ENCODE measurements at places on chromosomes 1 and 21.

DNA sequence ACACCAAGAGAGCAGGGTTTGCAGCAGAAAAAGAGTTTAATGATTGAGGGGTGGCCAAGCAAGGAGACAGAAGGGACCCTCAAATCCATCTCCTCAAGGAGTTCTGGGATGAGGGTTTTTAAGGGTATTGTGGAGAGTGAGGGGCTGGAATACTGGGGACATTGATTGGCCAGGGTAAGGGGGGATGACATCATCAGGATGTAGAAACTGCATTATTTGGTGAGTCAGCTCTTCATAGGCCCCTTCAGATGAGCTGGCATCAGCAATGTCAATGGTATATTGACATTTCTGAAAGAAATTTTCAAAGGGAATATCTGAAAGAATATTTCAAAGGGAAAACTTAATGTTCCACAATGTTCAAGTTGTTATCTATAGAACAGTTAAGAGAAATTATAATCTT lies 168.1 kb upstream of the SNX7 start:
- no peak for DNase-seq

GRCh38 chr1:231284441-231284840 lies 43.4 kb downstream of the GNPAT start:
- DNase-seq = no peak

GRCh38 chr21:44429894-44430293 lies 25.4 kb upstream of the LRRC3 start:
- no peak for DNase-seq

- DNase-seq = no peak
These were observed 18.0 kb upstream of the LRRC8D start for GRCh38 chr1:89802841-89803240.

GRCh38 chr1:155188268-155188667 lies 14.6 kb downstream of the TRIM46 start:
- DNase-seq = no peak

DNA sequence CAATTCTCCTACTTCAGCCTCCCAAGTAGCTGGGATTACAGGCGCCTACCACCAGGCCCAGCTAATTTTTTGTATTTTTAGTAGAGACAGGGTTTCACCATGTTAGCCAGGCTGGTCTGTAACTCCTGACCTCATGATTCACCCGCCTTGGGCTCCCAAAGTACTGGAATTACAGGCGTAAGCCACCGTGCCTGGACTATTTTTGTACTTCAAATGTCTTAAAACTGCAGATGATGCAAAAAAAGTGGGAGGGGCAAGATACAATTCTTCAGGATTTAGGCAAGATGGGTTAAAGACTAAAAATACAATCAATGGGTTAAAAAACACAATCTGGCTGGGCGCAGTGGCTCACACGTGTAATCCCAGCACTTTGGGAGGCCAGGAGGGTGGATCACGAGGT lies 4.7 kb downstream of the SCAF4 start:
- DNase-seq = no peak

GRCh38 chr21:25428537-25428936 lies 178.7 kb downstream of the MRPL39 start:
- DNase-seq = no peak

- DNase-seq = no peak
These were observed 20.7 kb upstream of the CYYR1 start for GRCh38 chr21:26593800-26594199.

- DNase-seq = no peak
These were observed 133.2 kb downstream of the TGFB2 start for GRCh38 chr1:218478336-218478735.

- no peak for DNase-seq
These were observed 61.0 kb downstream of the HMCN1 start for GRCh38 chr1:185795181-185795580.

DNA sequence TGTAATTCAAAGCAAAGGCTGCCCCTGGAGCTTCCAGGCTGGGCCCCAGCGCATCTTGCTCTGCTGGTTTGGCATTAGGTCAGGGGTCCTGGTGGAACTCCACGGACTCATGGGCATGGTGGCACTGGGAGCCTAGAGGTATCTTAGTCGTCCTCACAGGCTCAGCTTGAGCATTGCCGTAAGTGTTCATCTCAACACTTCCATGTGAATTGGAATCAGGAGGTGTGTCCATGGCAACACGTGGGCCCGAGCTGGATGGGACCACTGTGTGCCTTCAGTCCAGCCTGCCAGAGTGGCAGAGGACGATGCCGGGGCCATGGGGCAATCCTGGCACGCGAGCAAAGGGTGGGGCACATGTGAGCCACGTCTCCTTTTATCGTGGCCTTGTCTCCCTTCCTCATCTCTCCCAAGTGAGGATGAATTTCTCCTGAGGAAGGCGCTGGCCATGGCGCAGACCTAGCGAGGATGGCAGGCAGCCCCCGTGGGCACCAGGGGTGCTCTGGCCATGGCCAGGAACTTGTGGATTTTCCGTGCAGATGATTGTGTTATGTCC lies 47.0 kb downstream of the AGPAT3 start:
- DNase-seq = no peak

- DNase-seq = no peak
These were observed 28.3 kb downstream of the CD160 start for GRCh38 chr1:145747398-145748247.

- no peak for DNase-seq
These were observed 45.2 kb downstream of the RPS6KA1 start for GRCh38 chr1:26574719-26575251.

DNA sequence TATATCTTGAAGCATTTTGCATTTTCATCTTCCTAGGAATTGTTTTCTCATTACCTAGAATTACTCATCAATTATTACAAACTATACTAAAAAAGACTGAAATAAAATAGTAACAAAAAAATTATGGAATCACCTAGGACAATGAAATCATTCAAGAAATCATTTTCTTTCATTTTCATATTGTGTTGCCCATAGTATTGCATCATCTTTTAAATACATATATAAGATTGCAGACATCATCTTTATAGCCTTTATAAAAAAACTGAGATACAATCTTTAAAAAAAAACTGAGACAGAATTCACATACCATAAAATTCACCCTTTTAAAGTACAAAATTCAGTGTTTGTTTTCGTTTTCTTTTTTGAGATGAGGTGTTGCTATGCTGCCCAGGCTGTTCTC lies 29.6 kb downstream of the GDAP2 start:
- no peak for DNase-seq

DNA sequence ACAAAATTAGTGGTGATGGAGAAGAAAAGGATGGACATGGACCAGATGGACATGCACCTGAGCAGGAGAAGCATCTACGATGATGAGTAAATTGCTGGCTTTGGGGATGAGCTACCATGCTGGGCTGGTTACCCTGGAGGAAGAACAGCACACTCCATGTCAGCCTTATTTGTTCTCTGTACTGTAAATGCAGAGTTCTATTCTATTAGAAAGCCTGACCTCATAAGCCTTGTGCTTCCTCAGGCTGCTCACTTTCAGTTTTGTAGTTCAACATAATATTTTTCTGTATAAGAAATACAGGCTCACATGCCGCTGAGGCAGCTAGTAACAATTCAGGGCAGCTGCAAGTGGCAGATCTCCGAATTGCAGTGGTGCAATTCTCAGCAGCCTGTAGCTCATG lies 249.6 kb downstream of the PLA2G4A start:
- DNase-seq = no peak

- no peak for DNase-seq
These were observed 100.2 kb downstream of the SIPA1L2 start for GRCh38 chr1:232529747-232530146.

DNA sequence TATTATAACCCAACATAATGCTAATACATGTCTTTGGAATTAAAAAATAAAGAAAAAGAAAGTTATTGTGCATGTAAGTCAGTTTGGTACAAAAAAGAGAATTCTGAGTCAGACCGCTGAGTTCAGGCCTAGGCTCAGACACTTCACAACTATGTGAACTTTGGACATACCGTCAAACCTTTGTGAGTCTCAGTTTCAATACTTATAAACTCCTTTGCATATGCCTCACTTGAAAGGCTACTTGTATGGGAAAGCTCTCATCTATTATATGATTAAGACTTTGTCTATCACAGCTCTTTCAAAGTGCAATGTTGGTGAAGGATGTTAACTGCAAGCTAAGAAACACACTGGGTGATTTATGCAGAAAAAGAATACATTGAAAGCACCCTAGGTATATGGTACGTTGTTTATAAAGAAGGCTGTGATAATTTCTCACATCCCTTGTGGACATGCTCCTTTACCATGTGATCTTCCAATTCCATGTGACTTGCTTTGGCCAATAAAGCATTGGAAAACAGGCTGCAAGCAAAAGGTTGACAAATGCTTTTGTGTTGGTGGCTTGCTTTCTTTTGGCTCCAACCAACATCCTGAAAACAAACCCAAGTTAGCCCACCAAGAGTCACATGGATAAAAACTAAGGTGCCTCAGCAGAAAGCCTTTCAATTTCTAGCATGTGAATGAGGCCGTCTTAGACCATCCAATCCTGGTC lies 49.6 kb downstream of the INTS7 start:
- DNase-seq = no peak

DNA sequence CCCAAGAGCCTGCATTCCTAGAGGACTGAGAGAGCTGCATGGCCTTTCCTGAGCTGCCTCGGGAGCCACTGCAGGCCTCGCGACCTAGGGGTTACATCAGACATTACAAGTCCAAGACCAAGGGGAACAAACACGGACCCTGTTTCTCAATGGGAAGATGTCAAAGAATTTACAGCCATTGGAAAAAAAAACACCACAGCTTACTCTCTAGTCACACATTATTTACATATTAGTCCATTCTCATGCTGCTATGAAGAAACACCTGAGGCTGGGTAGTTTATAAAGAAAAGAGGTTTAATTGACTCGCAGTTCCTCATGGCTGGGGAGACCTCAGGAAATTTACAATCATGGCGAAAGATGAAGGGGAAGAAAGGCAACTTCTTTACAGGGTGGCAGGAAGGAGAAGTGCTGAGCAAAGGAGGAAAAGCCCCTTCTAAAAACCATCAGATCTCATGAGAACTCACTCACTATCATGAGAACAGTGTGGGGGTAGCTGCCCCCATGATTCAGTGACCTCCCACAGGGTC lies 8.4 kb upstream of the PRMT2 start:
- no peak for DNase-seq

GRCh38 chr1:107609808-107610207 lies 355.2 kb downstream of the VAV3 start:
- DNase-seq = no peak
